ENCODE measurements at places on chromosomes 13 and 19. TPM values are rescaled to one million over a fixed set of nuclear protein-coding genes. Genes with fewer than 3 reads are reported as not detected.

DNA sequence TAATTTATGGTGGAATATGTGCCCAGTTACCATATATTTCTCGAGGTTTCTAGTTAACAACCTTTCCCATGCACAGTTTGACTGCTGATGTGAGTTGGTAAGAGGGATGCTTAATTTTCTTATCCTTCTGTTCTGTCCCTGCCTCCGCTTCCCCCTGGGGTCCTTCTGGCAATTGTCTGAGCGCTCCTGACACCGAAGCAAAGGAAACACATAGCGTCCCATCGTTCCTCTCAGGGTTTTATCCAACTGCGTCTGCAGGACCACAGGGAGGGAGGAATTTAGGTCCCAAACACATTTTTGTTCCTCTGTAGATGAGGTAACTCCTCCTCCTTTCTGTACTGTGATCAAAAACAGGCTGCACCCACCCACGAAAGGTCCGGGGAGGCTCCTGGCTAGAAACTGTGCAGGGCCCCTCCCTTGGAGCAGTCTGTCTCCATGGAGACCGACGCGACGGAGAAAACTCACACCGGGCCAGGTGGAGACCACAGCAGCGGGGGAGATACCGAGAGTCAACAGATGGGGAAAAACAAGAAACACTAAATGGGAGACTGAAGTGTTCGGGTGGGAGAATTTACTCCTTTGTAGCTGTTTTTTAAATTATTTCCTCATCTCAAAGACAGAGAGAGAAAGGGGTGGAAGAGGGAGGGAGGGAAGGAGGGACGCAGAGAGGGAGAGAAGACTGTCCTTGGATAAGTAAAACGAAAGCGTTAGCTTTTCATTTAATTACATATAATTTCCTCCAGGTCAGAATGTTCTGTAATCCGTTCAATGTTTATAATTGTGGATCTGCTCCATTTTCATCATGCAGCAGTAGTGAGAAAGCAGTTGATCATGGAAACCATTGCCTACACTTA lies 191.8 kb upstream of the NBEA start:
- peak; percentile 68 for DNase-seq

GRCh38 chr19:38850436-38850975 lies 720 bp upstream of the HNRNPL start:
- DNase-seq: no peak

The CCDC70 gene
- not detected for total RNA-seq

The SIGLEC8 gene
- not detected for total RNA-seq

The ATXN8OS gene
- total RNA-seq: not detected

The NTF4 gene
- 0.94 TPM for total RNA-seq

DNA sequence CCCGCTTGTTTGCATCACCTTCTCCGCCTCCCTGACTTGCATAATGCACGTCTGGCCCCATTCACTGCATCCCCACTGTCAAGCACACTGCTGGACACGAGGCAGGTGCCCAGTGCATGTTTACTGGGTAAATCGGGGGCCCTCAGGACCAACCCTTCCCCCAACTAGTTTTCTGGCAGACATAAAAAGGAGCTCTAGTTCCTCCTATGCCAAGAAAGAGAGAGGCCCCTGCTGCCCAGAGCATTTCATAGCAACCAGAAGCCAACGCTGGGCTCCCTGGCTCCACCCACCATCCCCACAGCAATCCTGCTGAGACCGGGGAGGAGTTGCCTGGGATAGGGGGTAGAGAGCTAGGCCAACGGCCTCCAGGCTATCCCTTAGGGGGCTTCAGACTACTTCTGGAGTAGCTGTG lies 23.2 kb downstream of the ANKRD27 start:
- DNase-seq: peak; percentile 81

GRCh38 chr13:77502104-77502720 lies 33.3 kb upstream of the SCEL start:
- no peak for DNase-seq

DNA sequence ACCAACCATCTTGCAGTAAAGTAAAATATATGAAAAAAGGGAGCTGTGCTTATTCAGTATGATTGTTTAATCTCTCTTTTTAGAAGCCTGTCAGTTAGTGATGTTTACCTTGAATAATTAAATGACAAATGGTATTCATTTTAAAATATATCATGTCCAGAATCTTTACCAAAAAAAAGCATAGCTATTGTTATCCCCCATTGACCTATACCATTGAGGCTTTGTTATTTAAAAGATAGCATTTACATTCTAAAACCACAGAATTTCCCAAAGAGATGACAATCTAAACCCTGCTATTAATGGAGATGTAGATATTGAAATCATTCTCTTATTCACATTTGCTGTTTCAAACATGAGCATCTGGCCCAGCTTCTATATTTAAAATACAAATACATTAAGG lies 2.2 kb downstream of the CNMD start:
- DNase-seq: no peak

DNA sequence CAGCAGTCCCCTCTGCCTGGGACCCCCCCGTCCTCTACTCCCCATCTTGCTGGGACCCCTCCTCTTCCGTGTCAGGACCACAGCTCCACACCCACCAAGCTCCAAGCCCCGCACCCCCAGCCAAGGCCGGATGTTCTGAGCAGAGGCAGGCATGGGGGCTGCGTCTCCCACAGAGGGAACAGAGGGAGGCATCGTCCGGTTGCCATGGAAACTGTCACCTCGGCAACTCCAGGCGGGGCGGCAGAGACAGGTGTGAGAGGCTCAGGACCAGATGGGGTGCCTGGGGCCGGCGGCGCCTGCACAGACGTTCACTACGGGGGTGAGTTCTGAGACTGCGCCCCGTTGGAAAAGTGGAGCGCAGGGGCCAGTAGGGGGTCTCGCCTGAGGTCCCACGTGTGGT lies 5.4 kb downstream of the RNU6-9 start:
- peak; percentile 79 for DNase-seq

GRCh38 chr13:59360108-59360507 lies 803.6 kb downstream of the DIAPH3 start:
- DNase-seq: peak; percentile 13

The MBD3L3 gene
- not detected for total RNA-seq

The CCNA1 gene
- 7.4 TPM for total RNA-seq

DNA sequence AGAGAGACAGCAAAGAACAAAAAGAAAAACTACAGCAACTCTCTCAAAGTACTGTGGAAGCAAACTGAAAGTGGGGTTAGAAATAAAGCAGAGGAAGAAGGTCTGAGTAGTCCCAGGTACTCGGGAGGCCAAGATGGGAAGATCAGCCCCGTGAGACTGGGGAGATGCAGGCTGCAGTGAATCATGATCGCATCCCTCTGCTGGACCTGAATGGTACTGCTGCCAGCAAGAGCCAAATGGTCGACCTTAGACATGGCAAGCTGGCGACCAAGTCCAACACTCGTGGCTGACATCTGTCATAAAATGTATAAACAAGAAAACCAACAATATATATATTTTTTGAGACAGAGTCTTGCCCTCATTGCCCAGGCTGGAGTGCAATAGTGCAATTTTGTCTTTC lies 33.7 kb upstream of the ZNF724 start:
- peak; percentile 88 for DNase-seq

The EID2B gene
- total RNA-seq: 2.5 TPM

The SHC2 gene
- total RNA-seq: 4.6 TPM

- no peak for DNase-seq
Measured at GRCh38 chr19:6039566-6040225, 61.8 kb upstream of the RANBP3 start.

Data from GM23338 (cell line).